ENCODE measurements at places on chromosomes 2 and 18.
A peak's percentile ranks its signal among the peaks of the same experiment; 100 is the strongest.

GRCh38 chr2:127408004-127408806 lies 10.0 kb upstream of the PROC start:
- peak; percentile 94 for DNase-seq

GRCh38 chr2:10518470-10519393 lies 70.6 kb upstream of the ODC1 start:
- no peak for DNase-seq

DNA sequence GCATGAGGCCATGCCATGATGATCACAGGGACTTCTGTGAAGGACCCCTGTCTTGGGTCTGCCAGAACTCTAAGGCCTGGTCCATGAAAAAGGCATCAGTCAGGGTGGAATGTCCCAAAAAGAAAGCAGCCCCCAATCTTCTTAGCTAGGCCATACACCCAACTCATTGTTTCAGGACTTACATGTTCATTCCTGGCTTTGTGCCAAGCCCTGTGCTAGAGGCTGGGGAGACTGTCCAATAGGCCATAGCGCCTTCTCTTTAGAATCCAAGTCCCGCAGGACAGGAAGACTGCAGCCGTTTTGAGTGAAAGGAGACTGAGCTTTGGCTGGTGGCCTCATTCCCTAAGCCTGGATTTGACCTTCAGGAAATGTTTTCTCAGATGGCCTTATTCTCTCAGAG lies 247.3 kb downstream of the PRKCE start:
- no peak for DNase-seq

- DNase-seq = peak; percentile 69
These were observed 47.5 kb upstream of the STAM2 start for GRCh38 chr2:152222975-152223637.

- DNase-seq = no peak
These were observed 257.9 kb downstream of the NDUFA10 start for GRCh38 chr2:239767021-239767905.

DNA sequence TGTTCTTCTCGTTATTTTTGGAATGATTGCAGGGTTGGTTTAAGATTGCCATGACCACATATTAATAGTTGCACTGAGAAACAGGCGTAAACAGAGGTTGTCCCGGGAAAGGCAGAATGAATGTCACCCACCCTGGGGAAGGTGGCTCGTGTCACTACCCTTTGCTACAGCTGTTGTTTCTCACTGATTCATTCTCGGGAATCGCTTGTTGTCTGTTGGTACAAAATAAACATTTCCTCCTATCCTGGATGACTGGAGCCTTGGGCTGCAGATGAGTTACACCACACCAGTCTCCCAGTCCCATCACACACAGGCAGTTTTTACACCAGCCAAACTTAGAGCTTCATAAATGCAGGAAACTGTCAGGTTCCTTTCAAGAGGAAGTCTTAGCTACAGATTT lies 216.7 kb downstream of the GBX2 start:
- no peak for DNase-seq

DNA sequence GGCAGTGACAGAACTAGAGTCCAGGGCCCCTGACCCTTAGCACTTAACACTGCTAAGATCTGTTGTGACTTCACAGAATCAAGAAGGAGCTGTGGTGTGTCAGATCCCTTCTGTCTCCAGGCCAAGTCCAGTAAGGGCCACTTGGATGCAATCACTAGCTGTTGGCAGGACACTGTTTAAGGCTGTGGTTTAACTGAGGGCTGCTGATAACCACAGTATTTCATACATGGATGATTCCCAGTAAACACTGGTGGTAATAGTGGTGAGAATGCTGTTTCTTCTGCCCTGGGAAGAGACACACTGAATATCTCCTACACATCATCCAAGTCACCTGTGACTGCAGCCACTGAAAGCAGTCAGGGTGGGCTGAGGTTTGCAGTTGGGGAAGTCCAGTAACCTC lies 77.7 kb upstream of the FBXO11 start:
- peak; percentile 87 for DNase-seq

DNA sequence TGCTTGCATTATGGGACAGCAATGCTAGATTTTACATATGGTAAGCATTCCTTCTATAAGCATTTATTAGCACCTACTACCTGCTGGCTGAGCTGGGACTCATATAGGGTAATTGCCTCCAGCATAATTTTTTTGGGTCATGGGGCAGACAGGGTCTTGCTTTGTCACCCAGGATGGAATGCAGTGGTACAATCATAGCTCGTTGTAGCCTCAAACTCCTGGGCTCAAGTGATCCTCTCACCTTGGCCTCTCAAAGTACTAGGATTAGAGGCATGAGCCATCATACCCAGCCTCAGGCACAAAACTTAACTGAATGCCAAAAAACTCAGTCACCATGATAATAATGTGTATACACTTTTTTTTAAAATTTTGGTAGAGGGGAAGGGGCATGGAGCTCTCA lies 35.3 kb downstream of the TMEM237 start:
- no peak for DNase-seq

DNA sequence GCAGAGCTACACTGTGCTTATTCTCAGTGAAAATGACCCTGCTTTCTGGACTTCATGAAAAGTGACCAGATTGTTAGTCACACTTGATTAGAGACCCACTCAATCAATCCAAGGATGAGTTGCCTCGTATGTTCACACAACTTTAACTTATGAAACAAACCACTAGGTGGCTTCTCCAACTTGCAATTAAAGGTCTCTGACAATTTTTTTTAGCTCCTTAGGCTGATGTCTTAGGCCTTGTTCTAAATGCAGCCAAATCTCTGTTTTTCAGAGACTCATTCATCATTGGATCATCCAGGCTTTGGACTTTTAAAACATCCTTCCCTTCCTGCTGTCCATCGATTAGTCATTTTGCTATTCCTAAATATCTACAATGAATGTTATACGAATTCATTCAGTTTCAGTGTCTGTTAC lies 63.4 kb downstream of the MREG start:
- peak; percentile 60 for DNase-seq

DNA sequence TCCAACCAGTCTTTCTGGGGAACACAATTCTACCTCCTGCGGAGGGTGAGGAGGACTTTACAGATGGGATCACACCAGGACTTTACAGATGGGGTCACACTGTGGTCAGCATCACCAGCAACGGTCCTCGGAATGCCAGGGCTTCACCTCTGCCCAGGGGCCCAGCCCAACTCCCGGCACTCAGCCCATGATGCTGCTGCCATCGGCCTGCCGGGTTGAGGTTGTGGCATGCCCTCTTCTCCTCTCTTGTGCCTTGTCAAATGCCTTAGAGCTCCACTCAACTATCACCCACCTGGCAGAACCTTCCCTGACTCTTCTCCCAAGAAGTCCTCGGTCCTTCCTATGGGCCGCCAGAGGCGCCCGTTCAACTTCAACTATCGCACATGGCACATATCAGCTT lies 166.7 kb downstream of the CTIF start:
- no peak for DNase-seq

- DNase-seq = peak; percentile 53
These were observed 17.2 kb downstream of the GPC1 start for GRCh38 chr2:240452462-240453256.

GRCh38 chr2:85577386-85578242 lies at the start of gene VAMP8:
VAMP8 (plus strand) TSS chr2:85577586; CDS start chr2:85577647, 61 bp downstream.
- DNase-seq = peak; percentile 81

- DNase-seq = no peak
These were observed 120.4 kb upstream of the KLF7 start for GRCh38 chr2:207286106-207286505.

GRCh38 chr2:47704287-47704686 lies 78.7 kb upstream of the MSH6 start:
- no peak for DNase-seq

DNA sequence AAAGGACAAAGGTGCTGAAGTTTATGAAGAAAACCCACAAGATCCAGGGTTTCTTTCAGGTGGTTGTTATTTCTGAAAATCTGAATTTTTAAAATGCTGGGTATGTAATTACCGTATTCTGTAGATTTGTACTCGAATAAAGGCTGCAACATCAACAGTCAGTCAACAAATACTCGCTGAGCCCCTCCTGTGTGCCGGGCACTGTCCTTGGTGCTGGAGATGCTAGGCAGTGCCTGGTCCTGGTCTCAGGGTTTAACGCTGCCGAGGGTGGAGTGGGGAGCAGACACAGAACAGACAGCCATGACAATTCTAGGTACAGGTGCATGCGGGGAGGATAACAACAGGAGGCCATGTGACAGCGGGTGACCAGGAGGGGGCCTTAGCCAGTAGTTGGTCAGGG lies 27.2 kb upstream of the PDIA6 start:
- DNase-seq = no peak

DNA sequence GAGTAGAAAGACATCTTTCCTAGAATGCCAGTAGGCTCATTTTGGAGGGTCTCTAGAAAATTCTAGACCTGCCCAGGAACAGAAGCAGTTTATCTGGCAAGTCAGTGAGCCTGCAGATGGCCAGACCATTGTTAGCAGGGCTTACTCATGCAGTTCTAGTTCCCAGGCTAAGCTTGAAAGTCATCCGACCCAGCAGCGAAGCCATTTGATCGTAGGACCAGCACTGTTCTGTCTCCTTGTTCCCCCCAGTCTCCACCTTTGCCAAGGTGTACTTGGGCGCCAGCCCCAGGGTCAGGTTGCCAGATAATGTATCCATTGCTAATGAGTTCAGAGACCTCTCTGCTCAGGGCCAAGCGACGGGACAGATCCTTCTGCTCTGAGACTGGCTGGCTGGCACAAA lies 70.1 kb downstream of the EPAS1 start:
- no peak for DNase-seq

GRCh38 chr2:43540021-43540779 lies 55.6 kb downstream of the THADA start:
- peak; percentile 77 for DNase-seq

DNA sequence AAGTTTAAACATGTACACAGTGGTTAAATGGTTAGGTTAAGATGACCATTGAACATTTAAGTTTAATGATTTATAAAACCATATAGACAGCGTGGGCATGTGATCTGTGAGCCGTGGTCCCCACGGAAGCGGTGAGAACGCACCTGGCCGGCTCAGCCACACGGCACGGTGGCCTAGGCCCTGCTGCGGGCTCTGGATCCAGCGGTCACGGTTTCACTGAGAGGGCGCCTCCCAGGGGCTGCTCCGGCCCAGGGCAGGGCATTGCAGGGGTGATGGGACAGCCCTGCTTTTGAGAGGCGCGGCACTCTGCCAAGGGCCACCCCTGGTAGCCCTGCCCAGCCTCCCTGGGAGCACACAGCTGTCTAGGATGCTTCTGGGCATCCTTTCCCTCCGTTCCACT lies 124.9 kb downstream of the RGPD3 start:
- DNase-seq = no peak

DNA sequence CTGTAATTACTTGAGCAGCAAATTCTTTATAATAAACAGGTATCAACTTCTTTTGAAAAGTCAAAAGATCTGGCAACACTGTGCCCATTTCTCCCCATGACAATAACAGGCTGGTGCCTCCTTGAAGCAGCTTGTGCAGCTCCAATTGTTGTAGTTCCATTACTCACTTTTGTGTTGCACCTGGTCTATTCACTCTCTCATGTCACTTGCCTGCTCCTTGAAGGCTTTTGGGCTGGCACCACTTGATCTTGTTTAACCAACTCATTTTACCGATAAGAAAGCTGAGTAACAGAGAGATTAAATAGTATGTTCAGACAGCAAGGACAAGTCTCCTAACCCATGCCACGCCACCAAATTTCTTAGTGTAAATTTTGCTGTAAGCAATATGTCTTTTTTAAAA lies 314.5 kb downstream of the OSR1 start:
- no peak for DNase-seq

DNA sequence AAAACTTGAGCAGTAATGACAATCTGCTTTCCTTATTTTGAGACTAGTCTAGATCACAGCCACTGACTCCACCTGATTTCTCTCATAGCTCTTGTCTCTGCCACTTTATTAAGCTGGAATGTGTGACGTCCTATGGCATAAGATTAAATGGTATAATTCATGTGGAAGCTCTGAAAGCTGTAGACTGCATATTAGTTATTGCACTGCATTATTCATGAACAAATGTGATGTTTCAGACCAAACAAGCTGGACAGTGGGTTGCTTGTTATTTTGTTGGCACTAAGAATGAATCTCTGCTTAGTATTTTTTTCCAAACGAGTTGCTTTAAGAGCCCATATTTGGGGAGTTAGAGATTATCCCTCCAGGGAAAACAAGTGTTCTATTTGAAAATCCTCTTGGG lies 1218.5 kb downstream of the SUCLG1 start:
- DNase-seq = no peak

GRCh38 chr18:71442731-71443141 lies 1101.4 kb downstream of the CBLN2 start:
- DNase-seq = no peak

- DNase-seq = no peak
These were observed 19.4 kb upstream of the SELENOI start for GRCh38 chr2:26326514-26326913.

GRCh38 chr18:51668101-51668500 lies 470.6 kb upstream of the MEX3C start:
- peak; percentile 60 for DNase-seq

- DNase-seq = no peak
These were observed 18.6 kb downstream of the MBOAT2 start for GRCh38 chr2:8984855-8985254.

DNA sequence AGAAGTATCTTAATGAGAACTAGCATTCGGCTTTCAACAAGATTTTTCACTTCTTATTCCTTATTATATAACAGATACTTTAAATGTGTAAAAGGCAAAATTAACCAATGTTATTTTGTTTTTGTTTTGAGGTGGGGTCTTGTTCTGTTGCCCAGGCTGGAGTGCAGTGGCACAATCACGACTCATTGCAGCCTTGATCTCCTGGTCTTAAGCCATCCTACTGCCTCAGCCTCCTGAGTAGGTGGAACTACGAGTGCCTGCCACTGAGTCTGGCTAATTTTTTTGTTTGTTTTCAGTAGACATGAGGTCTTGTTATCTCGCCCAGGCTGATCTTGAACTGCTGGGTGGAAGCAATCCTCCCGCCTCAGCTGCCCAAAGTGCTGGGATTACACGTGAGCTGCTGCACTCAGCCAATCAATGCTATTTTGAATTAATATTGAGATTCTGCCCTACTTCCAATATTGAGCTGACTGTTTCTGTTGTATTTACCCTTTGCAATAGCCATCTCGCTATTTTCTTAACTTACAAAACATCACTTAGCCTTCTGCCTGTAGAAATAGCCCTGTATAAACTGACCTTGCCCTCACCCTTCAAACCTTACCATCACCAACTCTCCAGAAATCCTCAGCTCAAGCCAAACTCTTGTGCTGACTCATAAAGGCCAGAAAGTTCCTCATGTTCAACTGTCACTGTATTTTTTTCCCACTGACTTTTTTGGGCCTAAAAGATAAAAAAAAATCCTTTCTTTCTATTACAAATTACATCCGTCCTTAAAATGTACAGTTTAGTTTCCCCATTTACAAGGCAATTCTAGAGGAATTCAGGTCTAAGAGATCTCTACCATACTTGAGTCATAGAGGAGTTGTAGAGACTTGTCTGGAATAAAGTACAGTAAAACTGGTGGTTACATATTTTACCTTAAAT lies 94.3 kb downstream of the OLA1 start:
- peak; percentile 20 for DNase-seq

GRCh38 chr2:95348609-95349567 lies 51.7 kb downstream of the KCNIP3 start:
- DNase-seq = no peak

GRCh38 chr2:176140513-176141317 lies 10.6 kb upstream of the HOXD4 start:
- DNase-seq = peak; percentile 84

Data from kidney tubule cell (primary cell).